ENCODE measurements at places on chromosomes 12 and 14.

GRCh38 chr12:109827566-109828550 is 5.3 kb downstream of the TRPV4 start:
- DNase-seq = peak; percentile 7

DNA sequence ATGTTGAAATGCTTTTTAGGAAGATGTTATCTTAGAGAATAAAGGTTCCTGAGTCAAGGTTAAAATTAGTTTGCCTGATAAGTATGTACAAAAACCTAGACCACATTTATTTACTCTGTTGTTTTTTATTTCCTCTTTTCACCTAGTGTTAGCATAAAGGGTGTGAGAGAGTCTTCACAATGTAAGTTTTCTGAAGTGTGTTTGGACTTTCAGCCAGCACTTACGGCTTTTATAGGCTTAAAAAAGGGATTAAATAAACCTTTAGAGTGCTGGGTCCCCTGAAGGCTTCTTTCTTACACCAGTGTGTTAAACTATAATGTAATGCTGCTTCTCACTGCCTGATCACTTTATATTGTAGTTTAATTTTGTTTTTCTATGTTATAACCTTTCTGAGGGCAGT is 27.2 kb downstream of the ARHGAP5 start:
- no peak for DNase-seq

- DNase-seq = no peak
Measured at GRCh38 chr12:119479121-119479561, 114.4 kb upstream of the TMEM233 start.

- DNase-seq = no peak
Measured at GRCh38 chr12:120132863-120133385, 16.4 kb upstream of the RAB35 start.

DNA sequence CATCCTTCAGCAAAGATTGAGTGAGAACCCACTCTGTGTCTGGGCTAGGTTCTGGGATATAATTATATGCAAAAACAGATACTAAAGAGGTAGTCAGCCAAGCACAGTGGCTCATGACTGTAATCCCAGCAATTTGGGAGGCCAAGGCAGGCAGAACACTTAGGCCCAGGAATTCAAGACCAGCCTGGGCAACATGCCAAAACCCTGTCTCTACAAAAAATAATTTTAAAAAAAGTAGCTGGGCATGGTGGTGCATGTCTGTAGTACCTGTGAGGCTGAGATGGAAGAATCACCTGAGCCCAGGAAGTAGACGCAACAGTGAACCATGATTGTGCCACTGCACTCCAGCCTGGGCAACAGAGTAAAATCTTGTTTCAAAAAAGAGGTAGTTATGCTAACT is 237.5 kb upstream of the HMGA2 start:
- DNase-seq = no peak

DNA sequence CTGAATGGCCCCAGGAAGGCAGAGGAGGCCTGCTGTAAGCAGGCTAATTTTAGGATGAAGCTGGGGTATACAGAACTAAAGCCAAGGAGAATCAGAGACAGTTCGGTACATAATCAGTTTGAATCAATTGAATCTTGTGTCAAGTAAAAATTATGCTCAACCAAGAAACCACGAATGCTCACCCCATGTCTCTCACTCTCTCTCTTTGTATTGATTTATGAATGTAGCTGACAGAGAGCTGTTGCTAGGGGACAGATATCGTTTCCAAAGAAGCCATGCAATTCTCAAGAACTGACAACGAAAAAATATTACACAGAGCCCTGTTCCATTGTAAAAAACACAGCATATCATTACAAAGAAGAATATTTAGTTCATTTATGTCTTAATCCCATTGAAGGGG is 151.1 kb upstream of the PKP2 start:
- DNase-seq = no peak

- no peak for DNase-seq
Measured at GRCh38 chr14:96400495-96400894, 8.6 kb downstream of the AK7 start.

- DNase-seq = no peak
Measured at GRCh38 chr14:26775765-26776563, 178.1 kb upstream of the NOVA1 start.

DNA sequence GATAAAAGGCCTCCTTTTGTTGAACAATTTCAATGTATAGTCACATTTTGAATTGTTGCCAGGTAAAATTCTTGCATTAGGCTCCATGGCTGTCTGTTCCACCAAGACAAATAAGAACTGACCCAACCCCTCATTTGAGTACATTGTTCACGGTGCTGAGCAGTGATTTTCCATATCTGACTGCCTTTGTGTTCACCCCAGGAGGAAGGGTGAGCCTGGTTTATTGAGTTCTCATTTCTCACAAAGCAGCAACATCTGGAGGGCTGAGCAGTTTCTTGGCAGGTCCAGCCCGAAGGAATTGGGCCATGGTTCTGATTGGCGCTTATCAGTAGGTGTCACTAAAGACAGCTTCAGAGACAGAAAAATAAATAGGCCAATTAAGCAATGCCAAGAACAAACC is 149.1 kb downstream of the BMP4 start:
- DNase-seq = no peak

- no peak for DNase-seq
Measured at GRCh38 chr14:86796221-86797074, 1196.5 kb downstream of the GALC start.

DNA sequence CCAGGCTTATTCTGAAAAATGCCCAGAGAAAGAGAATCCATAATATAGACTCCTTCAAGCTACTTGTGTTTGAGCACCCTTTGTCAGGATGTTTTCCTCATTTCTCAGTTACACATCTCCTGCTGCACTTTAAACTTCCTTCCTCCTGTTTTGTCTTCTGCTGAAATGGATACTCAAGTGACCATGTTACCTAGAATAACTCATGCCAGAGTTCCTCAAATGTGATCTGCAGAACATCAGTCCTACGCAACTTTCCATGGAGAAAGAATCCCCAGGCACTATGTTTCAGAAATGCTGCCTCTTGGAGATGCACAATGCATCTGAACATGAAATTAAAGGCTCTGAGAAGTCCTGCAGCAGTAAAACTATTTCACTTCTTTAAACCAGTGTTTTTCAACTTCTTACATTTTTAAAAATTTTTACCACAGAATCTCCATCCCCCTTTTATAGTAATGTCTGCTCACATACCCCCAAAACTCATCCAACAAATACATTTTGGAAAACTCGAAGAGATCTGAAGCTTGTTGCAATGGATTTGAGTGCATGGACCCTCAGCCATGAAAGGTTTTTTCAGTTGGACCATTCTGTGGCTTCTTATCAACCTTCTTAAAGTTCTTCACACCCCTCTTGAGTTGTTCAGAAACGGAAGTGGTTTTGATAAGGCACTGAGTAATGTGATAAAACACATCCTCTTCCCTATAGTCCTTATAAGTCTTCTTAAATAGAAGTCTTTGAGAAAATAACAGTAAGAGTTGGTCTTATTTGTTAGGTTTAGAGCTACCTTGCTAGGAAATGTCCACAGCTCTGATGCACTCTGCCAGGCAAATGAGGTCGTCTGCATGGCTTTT is 84.5 kb upstream of the KCNA1 start:
- DNase-seq = peak; percentile 56

GRCh38 chr12:112007945-112008344 is 5.0 kb downstream of the TMEM116 start:
- no peak for DNase-seq

DNA sequence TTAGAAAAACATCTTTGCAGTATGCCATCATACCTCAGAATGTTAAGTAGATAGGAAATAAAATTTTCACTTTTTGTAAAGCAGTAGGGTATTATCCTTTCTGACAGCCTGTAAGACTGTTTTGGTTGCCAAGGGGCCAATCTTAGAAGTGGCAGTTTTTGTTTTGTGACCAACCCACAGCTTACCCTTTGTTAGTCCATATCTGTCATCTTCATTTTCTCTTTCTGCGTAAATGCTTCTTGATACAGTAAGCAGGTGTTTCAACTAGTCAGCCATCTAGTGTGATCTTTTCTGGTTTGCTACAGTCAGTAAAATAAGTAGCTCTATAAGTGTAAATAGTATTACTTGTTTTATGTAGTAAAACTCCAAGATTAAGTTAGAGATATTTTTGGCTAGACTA is 8.8 kb downstream of the PPM1A start:
- no peak for DNase-seq

GRCh38 chr14:52551205-52551604 is 1.1 kb downstream of the TXNDC16 start:
- no peak for DNase-seq

DNA sequence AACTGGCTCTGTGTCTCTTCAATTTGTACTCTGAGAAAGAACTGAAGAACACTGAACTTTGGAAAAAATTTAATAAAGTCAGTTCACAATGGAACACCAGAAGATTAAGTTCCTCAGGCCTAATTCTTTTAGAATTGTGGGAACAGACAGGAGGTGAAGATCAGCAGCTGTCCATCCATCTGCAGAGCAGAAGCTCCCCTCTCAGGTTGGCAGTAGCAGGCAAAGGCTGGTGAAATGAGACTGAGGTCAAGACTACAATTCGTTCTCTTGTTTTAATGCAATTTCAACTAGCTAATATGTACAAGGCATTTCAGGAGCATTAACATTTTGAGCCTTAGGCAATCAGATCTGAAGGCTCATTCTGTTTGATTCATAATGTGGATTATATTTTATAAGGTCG is 10.3 kb upstream of the TRHDE start:
- no peak for DNase-seq

DNA sequence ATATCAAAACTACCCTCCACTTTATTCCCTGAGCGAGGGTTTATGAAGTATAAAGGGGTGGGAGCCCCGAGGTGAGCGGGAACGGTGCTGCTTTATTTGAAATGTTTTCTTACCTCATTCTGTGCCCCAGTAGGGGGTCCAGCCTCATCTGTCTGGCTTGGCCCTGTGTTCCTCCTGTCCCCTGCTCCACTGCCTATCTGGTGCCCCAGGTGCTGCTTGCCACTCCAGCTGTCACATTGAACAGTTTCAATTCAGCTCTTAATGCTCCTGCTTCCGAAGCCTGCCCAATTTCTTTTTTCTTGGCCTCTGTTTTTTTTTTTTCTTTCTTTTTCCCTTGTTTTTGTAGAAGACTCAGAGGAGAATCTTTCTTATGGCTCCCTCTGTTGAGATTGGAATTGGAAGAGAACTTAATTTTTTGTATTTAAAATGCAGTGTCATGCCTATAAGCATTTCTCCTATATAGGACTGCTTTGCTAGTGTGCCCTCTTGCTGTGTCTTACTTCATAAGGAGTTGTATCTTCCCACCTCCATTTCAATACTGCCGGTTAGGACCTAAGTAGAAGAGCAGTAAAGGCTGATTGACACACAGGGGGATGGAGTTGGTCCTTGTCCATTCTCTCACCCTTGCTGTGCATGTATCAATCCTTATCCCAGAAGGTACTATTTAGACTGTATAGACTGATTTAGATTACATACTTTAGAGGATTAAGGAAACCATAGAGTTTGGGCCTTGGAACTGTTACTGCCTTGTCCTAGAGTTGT is 2.3 kb downstream of the ATXN7L3B start:
- DNase-seq = no peak

- DNase-seq = no peak
Measured at GRCh38 chr12:131075611-131076010, 121.9 kb downstream of the ADGRD1 start.
